SIG-M5 (cell line): ENCODE measurements at places on chromosomes 4 and X.

GRCh38 chrX:5176766-5177165, 1051.9 kb downstream of the NLGN4X start:
- no peak for DNase-seq

DNA sequence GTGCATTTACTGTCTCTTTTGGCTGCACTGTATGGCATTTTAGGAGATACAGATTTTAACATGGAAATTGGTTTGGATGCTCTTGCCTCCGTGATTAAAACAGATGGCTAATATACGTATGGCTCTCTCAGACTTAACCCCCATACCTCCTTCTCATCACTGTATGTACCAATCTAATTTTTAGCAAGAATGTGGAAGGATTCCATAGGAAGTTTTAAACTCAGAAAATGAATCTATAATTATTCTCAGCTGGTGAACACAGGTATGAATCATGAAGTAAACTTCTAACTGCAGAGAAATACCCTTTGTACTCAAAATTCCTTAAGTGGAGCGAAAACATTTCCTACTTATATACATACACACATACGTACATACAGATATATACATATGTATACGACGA, 210.5 kb upstream of the NEIL3 start:
- DNase-seq: no peak

DNA sequence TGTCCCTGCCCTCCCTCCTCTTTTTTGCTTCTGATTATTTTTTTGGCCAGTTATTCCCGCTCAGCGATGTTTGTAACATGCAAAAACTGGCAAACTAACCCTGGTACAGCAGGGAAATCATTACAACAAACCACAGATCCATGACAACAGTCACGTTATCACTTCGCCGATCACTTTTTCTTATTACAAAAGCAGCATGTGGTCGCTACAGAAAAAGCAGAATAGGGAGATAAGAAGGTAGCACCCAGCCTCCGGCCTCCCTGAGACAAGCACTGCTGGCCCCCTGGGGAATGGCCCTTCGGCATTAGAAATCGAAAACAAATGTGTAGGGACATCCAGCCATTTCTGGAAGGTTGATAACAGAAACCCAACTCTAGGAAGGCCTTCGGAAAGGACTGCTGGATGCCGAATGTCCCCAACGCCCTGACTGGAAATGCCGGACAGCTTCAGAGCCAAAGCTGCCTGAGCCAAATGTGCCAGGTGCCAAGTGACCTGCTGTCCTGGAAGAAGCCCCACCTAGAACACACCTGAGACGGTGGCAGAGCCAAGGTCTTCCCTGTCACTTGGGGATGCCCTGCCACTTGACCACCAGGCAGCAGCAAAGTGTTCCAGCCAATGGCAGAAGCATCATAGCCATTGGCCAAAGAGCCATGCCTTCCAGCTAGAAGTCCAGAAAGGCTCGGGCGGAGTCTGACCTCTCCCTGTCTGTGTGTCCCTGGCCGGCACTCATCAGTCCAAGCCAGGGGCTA, 2.9 kb downstream of the IDH3G start:
- DNase-seq: no peak

DNA sequence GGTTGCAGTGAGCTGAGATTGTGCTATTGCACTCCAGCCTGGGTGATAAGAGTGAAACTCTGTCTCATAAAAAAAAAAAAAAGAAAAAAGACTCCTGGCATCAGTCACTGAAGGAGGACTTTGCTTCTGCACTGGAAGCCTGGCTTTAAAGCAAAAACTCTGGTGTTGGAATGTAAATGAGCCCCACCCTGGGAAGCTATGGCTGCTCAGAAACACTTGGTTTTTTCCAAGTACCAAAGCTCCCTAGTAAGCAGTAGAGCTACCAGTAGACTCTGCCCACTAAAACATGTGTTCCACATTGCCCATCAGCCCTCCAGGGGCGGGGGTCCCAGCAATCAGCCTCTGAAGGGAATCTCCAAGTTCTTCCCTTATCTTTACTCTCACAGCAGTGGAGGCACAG, 154.4 kb downstream of the SHROOM3 start:
- DNase-seq: no peak

DNA sequence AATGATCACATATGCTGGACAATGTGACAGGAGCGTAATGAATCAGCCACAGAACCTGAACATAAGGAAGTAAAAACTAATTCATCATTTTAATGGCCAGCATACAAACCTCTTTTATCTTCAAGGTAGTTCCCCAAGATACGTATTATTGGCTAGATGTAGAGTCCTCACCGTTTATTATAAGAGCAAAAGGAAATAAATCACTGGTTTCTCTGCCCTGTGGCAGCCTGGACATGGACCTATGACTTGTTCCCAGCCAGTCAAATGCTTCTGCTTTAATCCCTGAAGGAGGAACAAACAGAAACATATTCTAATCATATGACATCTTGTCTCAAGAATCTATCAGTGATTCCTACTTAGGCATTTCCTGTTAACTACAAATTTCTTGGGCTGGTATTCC, 86.8 kb upstream of the FAM241A start:
- no peak for DNase-seq

DNA sequence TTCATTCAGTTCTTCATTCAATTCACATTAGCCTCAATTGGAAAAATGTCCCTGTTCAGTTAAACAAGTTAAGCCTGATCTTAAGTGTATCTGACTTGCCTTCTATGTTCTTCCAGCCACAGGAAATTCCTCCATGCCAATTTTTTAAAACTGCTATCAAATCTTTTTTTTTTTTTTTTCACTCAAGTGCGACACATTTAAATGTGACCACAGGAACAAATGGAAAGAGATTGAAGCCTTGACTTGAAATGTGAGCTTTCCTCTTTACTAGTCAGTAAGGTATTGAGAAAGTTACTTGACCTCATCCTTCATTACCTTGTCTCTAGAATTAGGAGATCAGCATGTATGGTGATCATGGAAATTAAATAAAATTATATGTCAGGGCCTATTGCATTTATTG, 165.1 kb downstream of the SLIT2 start:
- no peak for DNase-seq

- DNase-seq: no peak
These were observed 531.5 kb downstream of the ANKRD50 start for GRCh38 chr4:124181039-124181438.

GRCh38 chrX:138771047-138771446, 59.5 kb upstream of the FGF13 start:
- no peak for DNase-seq

DNA sequence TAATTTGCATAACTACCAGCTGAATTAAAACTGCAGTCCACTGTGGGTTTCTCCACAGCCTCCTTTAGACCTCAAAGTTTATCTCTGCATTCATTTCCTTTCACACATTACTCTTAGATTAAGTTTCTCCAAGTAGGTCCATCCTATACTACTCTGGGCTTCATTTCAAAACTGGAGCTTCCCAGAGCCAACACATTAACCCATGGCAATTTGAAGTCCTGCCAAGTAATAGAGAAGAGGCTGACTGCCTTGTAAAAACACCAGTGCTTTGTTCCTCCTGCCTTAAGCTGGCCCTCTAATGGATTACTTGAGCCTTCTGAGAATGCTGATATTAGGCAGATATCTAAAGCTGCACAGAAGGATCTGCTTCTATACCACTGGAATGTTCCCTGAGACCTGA, 997.2 kb upstream of the SLIT2 start:
- no peak for DNase-seq

DNA sequence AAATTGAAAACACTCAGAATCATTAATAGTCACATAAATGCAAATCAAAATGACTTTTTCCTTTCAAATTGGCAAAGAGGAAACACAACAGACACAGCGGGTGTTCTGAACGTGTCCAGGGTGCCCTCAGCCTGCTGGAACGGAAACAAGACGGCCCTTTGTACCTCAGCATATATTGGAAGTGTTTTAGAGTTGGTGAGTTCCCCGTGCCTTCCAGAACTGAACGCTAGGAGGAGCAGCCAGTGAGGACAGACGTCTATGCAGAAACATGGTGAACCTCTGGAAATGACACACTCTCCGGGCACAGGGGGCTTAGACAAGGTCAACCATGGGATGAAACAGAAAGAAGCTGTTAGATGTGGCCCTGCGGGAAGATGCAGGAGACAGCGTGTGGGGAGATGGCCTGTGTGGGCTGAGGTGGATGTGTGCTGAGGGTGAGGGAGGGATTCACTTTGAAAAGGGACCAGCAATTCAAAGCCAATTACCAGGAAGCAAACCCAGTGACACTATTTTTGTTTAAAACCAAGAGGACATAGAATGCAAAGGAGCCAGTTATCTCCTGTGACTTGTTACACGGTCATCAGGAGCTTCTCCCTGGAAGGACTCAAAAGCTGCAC, 40.4 kb downstream of the RNF212 start:
- no peak for DNase-seq

DNA sequence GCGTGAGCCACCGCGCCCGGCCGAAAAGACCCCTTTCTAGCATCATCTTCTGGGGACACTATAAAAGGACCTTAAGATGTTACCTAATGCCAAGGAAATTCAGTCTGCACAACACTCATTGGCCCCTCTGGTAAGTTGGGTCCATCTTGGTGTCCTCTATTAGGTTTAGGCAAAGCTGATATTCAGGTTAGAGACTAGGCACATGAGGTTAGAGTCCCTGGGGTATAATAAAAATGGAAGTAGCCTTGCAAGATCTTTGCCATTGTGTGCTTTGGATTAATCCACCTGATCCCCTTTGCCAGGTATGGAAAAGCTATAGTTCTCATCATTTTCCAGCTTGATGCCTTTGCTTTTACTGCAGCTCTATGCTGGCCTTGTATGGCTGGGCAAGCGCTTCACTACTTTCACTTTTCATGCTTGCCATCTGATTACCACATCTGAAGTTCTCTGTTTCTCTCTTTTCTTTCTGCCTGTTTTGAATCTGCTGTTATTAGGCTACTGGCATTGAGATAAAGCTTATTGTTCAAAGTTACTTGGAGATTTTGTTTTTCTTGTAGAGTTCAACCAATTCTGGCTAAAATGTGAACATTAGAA, 5.4 kb upstream of the ADH4 start:
- no peak for DNase-seq

GRCh38 chrX:42241421-42241820, 318.1 kb upstream of the CASK start:
- no peak for DNase-seq

DNA sequence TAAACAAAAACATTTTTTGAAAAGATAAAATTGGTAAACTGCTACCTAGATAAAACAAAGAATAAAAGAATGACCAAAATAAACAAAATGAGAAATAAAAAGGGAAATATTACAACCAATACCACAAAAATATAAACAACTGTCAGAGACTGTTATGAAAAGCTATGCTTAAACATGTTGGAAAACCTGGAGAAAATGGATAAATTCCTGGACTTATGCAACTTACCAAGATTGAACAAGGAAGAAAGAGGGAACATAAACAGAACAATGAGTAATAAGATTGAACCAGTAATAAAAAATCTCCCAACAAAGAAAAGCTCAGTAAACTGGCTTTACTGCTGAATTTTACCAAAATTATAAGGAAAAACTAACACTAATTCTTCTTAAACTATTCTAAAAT, 518.7 kb downstream of the GRXCR1 start:
- no peak for DNase-seq

GRCh38 chrX:18892899-18893298, 91.0 kb downstream of the PHKA2 start:
- no peak for DNase-seq

GRCh38 chr4:148574502-148574901, 132.3 kb upstream of the NR3C2 start:
- DNase-seq: no peak

- no peak for DNase-seq
These were observed 203.3 kb downstream of the OR13H1 start for GRCh38 chrX:131747173-131747572.

- DNase-seq: no peak
These were observed 237.4 kb upstream of the UGT8 start for GRCh38 chr4:114361249-114361648.

DNA sequence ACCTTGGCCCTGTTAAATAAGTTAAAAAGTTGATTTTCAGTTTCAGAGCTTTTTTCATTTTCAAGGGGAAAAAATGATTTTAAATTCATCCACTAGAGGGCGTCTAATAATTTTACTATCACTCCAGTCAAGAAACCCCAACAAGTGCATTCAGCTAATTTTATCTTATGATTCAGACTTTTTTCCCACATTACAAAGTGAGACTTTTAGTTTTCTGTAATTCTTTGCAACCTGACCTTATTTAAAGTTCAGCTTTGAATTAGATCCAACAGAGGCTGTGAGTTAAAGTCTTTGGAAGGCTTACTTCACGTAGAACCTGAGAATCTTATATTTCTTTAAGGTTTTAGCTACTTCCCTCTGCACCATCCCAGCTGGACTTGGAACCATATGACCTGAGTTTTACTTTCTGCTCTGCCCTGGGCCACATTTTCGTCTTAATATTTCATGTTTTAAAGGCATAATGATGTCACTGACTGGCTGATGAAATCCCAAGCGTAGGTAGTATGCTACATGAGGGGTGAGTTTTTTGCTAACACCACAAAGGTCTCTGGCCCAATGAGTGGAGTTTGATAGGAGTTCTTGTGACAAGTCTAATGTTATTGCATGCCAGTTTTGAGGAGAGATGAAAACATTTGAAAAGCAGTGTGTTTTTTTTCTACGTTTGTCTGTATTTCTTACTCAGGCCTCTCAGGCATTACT, 7.2 kb downstream of the GNRHR start:
- DNase-seq: no peak

- DNase-seq: no peak
These were observed 36.6 kb downstream of the FHL1 start for GRCh38 chrX:136183917-136184316.

DNA sequence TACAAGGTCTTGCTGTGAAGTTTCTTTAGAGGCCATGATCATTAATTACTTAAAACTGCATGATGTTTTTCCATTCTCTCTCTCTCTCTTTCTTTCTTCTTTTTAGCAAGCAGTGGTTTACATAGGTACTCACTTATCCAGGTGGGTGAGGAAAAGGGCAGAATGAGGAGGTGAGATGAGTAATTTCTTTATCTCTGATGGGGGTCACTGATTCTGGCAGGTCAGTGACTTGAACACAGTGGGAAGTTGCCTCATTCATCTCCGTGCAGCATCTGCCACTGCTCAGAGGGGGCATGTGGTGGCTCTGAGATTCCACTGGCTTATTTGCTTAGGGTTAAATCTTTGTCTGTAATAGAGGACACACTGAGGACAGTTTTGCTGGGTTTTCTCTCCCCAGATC, 62.6 kb downstream of the FAM114A1 start:
- no peak for DNase-seq

GRCh38 chrX:12245650-12246645, 107.7 kb downstream of the FRMPD4 start:
- DNase-seq: no peak

- DNase-seq: no peak
These were observed 53.0 kb upstream of the CRMP1 start for GRCh38 chr4:5945936-5946335.

GRCh38 chr4:184769141-184769765, 35.4 kb upstream of the CENPU start:
- DNase-seq: no peak

- no peak for DNase-seq
These were observed 53.1 kb downstream of the ARHGEF38 start for GRCh38 chr4:105605493-105605892.

DNA sequence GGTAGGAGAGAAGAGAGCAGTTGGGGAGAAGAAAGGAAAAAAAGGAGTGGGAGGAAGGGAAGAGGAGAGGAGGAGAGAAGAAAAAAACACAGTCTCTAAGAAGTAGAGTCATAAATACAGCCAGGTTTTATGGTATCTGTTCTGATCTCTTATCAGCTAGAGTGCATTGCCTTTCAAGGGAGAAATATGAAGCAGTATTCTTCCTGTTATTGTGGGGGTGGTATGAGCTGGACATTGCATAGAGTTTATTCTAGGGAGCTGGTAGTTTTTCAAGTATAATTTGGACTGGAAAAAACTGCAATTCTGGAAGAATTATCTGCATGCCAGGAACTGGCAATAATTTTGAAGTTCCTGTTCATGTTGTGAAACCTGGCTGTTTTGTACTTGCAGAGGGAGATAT, 54.9 kb upstream of the TAB3 start:
- DNase-seq: no peak
